AG04450 (cell line): ENCODE measurements at places on chromosomes 3 and 15. TPM values are rescaled to one million over a fixed set of nuclear protein-coding genes. Genes with fewer than 3 reads are reported as not detected.

The ATP2B2 gene
- 0.01 TPM in 2 replicates for polyA plus RNA-seq

The SLCO2A1 gene
- polyA plus RNA-seq: 1.6 and 1.7 TPM in 2 replicates

The GLDN gene
- 0.17 and 0.25 TPM in 2 replicates for polyA plus RNA-seq

The CCNB2 gene
- 19.7 and 25.9 TPM in 2 replicates for polyA plus RNA-seq

The PKM gene
- polyA plus RNA-seq: 1,954 and 2,130 TPM in 2 replicates

The PLSCR4 gene
- 7.9 and 8.5 TPM in 2 replicates for polyA plus RNA-seq

The FURIN gene
- polyA plus RNA-seq: 14.0 and 21.5 TPM in 2 replicates

The CCDC33 gene
- not detected in 2 replicates for polyA plus RNA-seq

The MEGF11 gene
- not detected in 2 replicates for polyA plus RNA-seq

The DISP2 gene
- 0.11 and 0.36 TPM in 2 replicates for polyA plus RNA-seq

The GUCA1C gene
- polyA plus RNA-seq: not detected in 2 replicates

The CCDC14 gene
- polyA plus RNA-seq: 163 and 164 TPM in 2 replicates

The SST gene
- not detected in 2 replicates for polyA plus RNA-seq

The RTP1 gene
- polyA plus RNA-seq: not detected in 2 replicates

The KATNBL1 gene
- polyA plus RNA-seq: 25.2 and 46.6 TPM in 2 replicates

The KIF7 gene
- polyA plus RNA-seq: 4.5 and 4.8 TPM in 2 replicates

The ACTL6A gene
- 55.3 and 67.5 TPM in 2 replicates for polyA plus RNA-seq

The TGM4 gene
- 0.02 and 0.12 TPM in 2 replicates for polyA plus RNA-seq

The GP5 gene
- 0.06 and 0.10 TPM in 2 replicates for polyA plus RNA-seq

The PLOD2 gene
- polyA plus RNA-seq: 63.7 and 88.9 TPM in 2 replicates

The PCLAF gene
- 93.8 and 104 TPM in 2 replicates for polyA plus RNA-seq

The C3orf85 gene
- polyA plus RNA-seq: not detected in 2 replicates

The PTX3 gene
- polyA plus RNA-seq: 210 and 235 TPM in 2 replicates

The ALPK3 gene
- 0.04 and 0.09 TPM in 2 replicates for polyA plus RNA-seq

The TMC3 gene
- not detected in 2 replicates for polyA plus RNA-seq

The GPR160 gene
- 0.07 and 0.27 TPM in 2 replicates for polyA plus RNA-seq

The COMMD4 gene
- 52.4 and 73.4 TPM in 2 replicates for polyA plus RNA-seq
